ENCODE measurements at places on chromosomes 6 and 20.

GRCh38 chr6:26388441-26388840 lies 5.5 kb downstream of the BTN2A2 start:
- no peak for DNase-seq

DNA sequence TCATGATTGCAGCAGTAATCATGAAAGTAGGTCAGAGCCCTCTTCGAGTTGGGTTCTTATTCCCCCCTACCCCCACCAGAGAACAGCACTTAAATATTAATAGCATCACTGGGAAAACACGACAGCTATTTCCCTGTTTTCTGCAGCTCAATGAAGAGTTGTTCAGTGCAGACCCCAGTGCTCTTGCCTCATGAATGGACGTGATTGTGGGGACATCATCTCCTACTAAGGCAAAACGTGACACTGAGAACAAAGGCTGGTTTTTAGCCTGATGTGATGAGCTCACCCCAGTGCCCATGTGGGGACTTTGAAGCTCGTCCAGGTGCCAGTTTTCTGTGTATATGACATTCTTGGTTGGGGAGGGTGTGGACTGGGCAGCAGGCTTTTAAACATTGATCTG lies 105.9 kb downstream of the SLC35F1 start:
- DNase-seq: no peak

GRCh38 chr20:53370345-53370961 lies 223.2 kb downstream of the ZNF217 start:
- no peak for DNase-seq

DNA sequence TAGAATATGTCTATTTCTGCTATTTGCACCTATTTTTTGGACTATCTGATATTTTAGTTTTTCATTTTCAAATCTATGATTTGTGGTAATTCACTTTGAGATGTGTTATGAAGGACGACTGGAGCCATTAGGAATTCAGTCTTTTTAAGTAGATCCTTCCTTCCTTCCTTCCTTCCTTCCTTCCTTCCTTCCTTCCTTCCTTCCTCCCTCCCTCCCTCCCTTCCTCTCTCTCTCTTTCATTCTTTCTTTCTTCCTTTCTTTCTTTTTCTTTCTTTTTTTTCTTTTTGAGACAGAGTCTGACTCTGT lies 46.1 kb upstream of the ENPP1 start:
- no peak for DNase-seq

- DNase-seq: no peak
Observed at GRCh38 chr20:33345342-33345741, 56.0 kb downstream of the CDK5RAP1 start.

GRCh38 chr6:161222706-161223234 lies 51.1 kb downstream of the AGPAT4 start:
- DNase-seq: no peak

GRCh38 chr6:50112981-50113857 lies 63.5 kb upstream of the DEFB112 start:
- no peak for DNase-seq

DNA sequence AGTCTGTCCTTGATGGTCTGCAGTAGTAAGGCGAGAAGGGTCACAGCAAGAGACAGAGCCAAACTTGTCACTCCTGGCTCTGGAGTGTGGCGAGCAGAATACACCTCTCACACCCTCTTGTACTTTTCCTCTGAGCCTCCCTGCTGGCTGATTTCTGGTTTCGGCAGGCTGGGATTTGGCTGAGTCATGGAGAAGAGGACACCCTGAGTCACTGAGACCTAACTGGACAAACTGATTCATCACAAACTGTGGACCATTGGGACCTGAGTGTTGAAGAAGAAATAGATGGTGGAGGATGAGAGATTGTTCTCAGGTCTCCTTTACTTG lies 101.7 kb downstream of the F13A1 start:
- peak; percentile 17 for DNase-seq

- no peak for DNase-seq
Observed at GRCh38 chr20:20872428-20872827, 160.0 kb upstream of the RALGAPA2 start.

- no peak for DNase-seq
Observed at GRCh38 chr20:35615667-35616464, at the start of gene SPAG4. SPAG4 (plus strand) TSS chr20:35615829; CDS start chr20:35616004, 175 bp downstream.

DNA sequence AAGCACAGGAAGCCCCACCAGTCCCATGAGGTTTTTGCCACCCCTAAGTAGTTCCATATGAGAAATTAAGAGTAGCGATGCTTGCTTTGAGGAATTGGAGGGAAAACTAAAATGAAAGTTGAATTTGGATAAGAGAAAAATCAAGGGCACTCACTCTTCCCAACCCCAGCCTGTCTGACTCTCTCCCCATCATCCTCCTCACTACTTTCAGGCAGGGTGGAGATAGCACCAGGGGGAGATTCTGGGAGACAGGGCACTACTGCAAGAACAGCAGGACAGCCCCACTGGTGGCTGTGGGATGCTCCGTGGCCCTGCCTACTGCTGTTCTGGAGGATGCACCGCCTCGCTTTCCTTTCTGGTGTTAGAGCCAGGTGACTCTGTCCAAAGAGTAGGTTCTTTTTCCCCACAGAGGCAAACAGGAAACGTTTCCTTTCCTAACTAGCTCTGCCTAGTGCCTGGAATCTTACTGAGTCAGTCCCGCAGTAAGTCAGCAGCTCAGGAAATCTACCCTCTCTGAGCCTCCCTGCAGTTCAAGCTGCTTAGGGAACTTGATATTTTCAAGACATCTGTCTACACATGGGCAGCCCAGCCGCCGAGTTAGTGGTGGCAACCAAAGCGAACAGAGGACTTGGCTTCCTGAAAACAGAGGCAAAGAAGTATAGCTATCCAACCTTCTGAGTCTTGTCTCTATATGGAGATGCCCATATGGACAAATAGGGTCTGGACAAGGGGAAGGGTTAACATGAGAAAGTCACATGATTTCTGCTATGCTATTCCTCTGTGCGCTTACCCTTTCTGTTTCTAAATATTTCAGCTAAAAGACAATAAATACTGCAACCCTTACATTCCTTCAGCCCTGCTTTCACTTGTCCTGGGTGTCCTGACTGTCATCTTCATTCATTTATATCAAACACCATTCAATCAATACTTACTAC lies 11.4 kb downstream of the HLA-E start:
- no peak for DNase-seq

GRCh38 chr6:27579973-27580372 lies 107.1 kb upstream of the ZNF184 start:
- DNase-seq: no peak

DNA sequence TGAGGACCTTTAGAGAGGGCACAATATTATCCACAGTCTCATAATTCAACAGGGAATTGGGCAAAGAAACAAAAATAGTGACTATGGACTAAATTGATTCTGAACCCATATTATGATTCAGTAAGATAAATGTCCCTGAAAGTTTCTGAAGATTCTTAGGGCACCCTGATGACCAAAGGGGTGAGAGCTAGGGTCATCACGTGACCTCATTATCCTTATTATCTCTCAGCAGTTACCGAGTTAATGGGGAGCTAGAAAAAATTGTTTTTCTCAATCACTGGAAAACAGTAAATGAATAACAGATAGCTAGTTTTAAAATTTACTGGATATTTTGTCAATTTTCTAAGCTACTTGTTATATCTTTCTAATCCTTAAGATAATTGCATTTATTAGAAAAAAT lies 639.5 kb downstream of the PRKN start:
- no peak for DNase-seq

GRCh38 chr6:16903470-16903869 lies 142.2 kb upstream of the ATXN1 start:
- DNase-seq: no peak

All from GM04503 (cell line).